Activated CD4-positive, alpha-beta T cell treated with anti-CD3 and anti-CD28 coated beads for 4 hours (primary cell): ENCODE measurements at places on chromosomes 3 and 15.

- DNase-seq, result no peak
Measured at GRCh38 chr3:168250415-168250861, 154.7 kb upstream of the GOLIM4 start.

DNA sequence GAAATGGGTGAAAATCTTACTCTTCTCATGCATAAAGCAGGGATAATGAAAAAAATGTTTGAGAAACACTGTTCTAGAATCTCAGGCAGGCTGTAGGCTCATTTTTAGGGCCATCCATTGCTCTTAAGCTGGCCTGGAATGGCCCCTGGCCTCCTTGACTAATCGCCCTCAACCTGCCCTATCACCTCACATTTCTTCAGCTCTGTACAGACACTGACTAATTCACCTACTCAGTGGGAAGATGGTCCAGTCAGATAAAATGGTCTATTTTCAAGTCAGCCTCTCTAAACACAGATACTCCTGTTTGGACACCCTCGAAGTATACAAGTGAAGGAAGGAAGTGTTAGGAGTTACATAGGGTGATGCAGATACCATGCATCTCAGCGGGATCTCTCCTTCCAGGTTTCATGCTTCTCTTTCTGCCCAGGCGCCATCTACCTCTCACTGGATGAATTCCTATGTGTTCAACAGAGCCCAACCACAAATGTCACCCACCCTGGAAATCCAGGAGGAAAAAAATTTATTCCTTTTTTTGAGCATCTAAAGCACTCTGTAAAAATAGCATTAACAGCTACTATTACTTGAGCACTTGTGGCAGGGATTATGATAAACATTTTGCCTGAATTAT, 12.1 kb downstream of the FMN1 start:
- no peak for DNase-seq

GRCh38 chr3:40681658-40682055, 156.9 kb downstream of the ZNF621 start:
- no peak for DNase-seq

GRCh38 chr3:72439321-72440183, 408.7 kb downstream of the SHQ1 start:
- no peak for DNase-seq

- no peak for DNase-seq
Measured at GRCh38 chr15:79653533-79653932, 221.4 kb downstream of the MINAR1 start.

DNA sequence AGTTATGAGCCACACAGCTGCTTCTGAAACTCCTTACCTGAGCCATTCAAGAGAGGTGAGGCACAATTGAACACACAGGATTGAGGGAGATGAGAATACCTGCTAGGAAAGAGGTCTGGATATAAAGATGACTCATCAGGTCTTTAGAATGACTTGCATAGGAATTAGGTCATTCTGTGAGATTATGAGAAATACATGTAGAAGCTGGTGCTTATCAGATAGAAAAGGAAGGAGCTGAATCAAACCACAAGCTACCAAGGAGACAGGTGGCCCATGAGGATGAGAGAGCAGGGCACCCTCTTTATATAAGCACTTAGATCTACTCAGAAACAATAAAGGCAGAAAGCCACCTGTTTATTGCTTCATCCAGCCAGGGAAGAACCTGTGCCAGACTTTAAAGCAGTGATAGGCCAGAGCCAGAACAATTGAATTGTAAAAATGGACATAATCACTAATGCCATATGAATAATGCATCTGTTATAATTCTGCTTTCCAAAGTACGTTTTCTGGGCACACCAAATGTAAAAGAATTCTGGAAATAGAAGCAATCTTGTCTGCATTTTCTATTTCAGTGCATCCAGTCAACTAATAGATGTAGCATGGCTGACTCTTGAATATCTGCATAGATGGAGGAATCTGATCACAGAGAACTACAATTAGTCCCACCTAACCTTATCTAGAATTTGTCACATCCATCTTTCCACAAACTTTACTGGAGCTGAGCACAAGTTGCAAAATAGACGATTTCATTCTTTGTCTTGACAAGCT, 74.9 kb downstream of the PIK3R4 start:
- DNase-seq, result no peak

DNA sequence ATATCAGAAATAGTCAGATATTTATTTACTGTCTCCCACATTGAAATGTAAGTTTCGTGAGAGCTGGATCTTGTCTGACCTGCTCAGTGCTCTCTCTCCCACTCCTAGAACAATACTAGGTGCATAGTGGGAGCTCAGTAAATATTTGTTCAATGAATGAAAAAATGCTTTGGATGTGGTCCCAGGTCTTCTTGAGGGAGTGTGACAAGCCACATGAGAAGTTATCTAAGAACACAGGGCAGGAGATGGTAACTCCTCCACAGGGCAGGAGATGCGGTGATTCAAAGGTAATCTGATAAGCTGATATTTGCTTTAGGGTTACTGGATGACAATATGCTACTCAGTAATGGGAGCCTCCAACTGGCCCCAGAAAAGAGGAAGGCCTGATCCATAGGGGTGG, 25.8 kb upstream of the PLA2G4E start:
- no peak for DNase-seq

DNA sequence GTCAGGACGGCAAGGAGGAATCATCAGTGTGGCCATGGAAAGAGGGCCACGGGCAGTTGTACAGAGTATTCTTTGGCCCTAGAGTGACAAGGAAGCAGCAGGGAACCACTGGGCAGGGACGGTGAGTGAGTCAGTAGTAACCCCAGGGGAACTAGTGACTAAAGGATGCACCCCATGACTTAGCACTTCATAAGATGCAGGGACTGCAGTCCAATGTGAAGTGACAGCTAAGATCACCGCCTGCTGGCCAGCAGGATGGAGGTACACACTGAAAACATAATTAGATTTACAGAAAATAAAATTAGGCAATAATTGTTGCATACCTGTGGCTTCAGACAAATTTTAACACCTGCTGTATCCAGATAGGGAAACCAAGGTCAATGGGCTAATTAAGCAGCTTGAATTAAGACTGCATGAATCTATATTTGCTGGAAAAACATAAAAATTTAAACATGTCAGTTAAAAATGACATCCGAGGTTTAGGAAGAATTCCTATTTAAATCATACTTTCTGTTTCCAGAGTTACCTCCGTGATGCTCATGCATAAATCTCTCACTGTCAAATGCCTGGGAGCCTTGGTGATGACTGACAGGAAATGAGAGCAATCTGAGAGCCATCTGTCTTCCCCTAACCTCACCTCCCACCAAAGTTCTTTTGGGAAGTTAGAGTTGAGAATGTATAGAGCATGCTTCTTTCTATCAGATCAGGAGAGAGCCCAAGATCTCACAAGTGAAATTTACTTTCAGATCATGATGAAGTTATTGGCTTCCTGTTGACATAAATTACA, 56.5 kb downstream of the DCLK3 start:
- no peak for DNase-seq

- no peak for DNase-seq
Measured at GRCh38 chr3:12232785-12233300, 56.0 kb upstream of the PPARG start.

GRCh38 chr15:81087066-81087465, 47.0 kb upstream of the CFAP161 start:
- DNase-seq, result no peak

GRCh38 chr3:190525634-190526033, 11.7 kb downstream of the IL1RAP start:
- no peak for DNase-seq

DNA sequence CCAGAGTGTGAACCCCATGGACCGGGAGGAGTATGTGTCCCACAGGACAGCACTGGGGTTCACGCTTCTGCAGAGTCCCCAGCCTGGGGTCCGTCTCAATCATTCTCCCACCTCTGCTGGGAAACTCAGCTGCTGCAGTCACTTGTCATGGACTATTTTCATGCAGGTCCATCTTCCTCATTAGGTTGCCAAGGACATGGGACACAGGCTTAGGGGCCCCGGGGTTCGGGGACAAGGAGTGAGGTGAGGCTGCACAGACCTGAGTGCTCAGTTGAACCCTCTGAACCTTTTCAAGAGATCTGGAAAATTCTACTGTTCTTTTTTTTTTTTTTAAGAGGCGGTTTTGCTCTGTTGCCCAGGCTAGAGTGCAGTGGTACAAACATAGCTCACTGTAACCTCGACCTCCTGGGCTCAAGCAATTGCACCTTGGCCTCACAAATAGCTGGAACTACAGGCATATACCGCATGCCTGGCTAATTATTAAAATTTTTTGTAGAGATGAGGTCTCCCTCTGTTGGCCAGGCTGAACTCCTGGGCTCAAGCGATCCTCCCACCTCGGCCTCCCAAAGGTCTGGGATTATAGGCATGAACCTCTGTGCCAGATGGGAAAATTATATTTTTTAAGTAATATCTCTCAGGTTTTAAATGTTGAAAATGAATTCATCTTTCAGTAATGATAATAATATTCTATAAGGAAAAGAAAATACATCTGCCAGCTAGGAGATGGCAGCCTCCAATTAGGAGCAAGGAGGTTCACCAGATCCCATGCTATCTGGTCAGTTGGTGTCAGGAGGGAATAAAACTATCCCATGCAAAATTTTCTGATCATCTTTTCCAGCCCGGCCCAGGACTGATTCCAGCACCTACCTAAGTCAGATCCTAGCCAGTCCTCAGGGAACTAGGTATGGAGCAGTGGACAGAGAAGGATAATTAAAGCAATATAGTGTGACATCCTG, 45.2 kb downstream of the RPN1 start:
- DNase-seq, result no peak
